ENCODE measurements at places on chromosomes 12 and 14.
A peak's percentile ranks its signal among the peaks of the same experiment; 100 is the strongest.

- no peak for DNase-seq
Measured at GRCh38 chr12:57539-57938, 9.0 kb upstream of the IQSEC3 start.

DNA sequence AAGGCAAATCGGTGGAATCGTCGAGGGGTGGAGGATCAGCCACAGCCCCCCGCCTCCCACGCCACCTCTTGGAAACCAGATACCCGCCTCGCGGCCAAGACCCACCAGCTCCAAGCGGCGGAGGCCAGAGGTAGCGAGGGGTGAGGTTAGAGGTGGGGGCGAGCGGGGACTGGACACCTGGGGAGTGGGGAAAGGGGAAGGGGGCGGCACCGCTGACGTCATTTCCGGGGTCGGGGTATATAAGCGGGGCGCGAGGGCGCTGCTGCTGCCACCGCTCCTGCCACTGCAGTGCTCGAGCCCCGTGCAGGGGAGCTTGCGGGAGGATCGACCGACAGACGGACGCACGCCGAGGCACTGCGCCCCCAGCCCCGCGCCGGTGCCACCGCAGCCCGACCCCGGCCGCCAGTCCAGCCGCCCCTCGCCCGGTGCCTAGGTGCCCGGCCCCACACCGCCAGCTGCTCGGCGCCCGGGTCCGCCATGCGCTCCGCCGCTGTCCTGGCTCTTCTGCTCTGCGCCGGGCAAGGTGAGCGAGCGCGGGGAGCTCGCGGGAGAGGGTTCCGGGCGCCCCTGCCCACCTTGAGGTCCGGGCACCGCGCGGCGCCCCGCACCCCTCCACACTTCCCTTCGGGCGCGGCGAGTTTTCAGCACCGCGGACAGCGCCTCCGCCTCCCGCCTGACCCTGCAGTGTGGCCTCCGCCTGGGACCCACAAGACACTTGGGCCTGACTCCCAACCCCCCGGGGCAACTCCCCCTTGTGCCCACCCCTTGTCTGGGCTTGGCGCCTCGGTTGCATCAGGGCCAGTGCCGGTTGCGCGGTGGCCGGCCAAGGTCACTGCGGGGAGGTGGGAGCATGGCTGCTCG, at the start of gene CHGA:
Gene CHGA (plus strand): TSS at position 268 of the 861 bp plus-strand sequence. CDS start 210 bp downstream, at position 478.
- DNase-seq = peak; percentile 37

DNA sequence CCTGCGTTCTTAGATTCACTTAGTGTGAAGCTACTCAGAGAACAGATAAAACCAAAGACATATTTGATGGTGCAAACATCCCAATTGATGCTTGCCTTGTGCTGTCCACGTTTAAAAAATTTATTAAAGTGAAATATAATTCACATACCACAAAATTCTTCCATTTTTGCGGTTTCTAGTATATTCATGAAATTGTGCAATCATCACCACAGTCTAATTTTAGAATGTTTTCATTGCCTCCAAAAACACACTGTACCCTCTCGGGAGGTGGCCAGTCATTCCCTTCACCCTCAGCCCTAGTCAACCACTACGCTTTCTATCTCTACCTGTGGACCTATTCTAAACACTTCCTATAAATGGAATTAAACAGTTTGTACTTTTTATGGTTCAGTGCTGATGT, 1109.2 kb downstream of the FLRT2 start:
- no peak for DNase-seq

DNA sequence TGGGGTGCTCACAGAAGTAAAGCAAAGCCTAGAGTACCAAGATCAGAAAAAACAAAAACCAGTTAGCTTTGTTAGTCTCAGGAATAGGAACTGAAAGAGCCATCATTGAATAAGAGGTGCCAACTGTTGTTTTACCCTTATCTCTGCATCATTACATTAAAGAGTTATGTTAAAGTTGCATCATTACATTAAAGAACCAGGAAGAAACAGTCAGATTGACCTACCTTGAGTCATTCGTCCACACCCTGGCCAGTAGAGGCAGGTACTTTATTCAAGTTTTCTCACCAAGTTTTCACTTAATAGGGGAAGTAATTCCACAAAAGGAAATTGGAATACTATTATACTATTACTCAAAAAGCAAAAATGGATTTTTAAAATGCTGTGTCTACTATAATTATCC, 121.7 kb upstream of the CNOT2 start:
- DNase-seq = no peak

GRCh38 chr14:63448841-63449240, 94.3 kb downstream of the PPP2R5E start:
- no peak for DNase-seq

- peak; percentile 30 for DNase-seq
Measured at GRCh38 chr12:2783936-2784600, 10.7 kb upstream of the FKBP4 start.

DNA sequence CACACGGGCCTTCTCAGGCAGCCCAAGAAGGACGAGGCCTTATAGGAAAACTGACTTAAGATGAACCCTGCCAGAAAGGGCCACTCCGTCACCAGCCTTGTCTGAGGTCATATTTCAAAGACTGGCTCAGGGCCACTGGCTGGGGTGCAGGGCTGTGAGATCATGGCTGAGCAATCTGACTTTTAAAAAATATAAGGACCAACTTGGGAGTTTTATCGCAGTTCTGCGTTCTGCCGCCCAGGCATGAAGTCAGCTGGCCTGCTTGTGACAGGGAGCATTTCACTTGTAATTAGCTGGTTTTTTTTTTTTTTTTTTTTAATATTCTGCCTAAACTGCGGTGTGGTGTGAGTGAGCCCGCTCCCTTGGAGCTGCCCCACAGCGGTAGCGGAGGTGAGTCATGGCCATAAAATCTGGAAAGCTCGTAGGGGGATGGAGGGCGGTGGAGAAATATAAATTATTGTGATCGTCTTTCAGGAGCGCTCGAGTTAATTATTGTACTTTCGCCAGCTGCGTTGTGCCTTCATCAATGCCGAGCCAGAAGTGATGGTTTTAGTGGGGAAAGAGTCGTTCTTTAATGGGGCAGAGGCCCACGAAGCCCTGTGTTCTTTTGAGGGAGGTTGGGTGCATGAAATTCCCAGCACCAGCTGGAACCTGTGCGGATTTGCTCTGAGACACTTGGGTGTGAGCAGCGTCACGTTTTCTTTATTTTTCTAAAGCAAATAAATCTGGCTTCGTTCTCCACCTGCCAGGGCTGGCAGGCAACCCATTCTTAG, 231.9 kb downstream of the C12orf75 start:
- DNase-seq = no peak

- DNase-seq = no peak
Measured at GRCh38 chr12:5210179-5210922, 166.7 kb downstream of the KCNA5 start.

DNA sequence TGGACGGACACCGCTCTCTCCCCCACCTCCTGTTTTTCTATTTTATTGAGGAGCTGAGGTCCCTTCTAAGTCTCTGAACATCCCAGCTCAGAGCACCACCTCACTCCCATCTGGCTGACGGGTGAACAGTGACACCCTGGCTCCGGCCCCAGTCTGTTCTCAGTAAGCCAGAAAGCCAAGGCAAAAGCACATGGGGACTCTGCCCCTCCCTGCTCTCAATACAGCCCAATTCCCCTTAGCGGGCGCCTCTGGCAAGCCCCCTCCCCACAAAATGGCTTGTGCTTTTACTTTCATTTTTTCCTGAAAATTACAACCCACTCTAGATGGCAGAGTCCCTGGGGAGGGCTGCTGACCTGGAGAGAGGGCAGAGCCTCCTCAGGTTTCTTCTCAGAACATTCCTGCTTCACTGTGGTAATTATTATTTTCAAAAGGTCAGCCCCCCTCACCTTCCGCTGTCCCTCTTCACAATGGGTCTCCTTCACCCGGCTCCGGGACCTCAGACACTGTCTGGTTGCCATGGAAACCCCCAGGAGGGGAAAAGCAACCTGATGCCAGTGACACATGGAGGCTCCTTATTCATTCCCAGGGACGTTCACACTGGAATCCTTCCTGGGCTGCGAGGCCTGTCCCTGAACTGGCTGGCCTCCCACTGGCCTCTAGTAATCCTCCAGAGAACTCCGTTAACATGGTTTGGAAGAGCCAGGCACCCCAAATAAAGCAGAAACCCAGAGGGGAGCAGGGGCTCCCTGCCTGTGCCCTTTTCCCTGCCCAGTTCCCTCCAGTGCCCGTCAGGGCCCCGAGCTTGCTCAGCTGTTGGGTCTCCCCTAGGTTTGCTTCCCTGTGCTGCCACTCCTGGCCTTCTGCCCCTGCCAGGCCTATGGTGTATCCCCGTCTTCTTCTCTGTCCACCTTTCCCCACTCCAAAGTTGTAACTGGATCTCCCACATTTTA, 15.9 kb downstream of the COL2A1 start:
- no peak for DNase-seq

DNA sequence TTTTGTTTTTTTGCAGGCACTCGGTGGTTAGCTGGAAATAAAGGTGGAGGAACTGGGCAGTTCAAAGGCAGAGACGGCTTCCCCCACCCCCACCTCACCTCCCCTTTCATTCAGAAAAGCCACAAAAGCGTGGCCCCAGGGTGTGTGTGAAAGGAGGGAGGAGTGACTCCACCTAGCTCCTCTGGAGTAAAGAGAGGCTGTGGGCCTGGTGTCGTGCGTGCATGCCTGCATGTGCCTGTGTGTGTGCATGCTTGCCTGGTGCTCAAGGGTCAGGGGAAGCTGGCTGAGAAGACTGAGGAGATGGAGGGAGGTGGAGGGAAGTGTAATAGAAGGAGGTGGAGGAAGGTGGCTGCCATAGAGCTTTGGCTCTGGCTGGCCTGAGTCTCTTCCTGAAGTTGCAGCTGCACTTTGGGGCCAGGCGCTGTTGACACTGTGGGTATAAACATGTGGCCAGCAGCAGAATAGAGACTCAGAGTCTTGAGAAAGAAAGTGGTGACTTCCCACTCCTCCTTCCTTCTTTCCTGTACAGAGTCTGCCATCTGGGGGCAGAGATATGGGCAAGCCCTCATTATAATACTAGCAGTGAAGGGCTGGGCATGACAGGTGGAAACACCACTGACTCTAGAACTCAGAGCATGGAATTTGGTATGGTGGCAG, 36.9 kb upstream of the SINHCAF start:
- peak; percentile 47 for DNase-seq

- DNase-seq = no peak
Measured at GRCh38 chr12:12404297-12404696, 47.4 kb downstream of the BORCS5 start.

DNA sequence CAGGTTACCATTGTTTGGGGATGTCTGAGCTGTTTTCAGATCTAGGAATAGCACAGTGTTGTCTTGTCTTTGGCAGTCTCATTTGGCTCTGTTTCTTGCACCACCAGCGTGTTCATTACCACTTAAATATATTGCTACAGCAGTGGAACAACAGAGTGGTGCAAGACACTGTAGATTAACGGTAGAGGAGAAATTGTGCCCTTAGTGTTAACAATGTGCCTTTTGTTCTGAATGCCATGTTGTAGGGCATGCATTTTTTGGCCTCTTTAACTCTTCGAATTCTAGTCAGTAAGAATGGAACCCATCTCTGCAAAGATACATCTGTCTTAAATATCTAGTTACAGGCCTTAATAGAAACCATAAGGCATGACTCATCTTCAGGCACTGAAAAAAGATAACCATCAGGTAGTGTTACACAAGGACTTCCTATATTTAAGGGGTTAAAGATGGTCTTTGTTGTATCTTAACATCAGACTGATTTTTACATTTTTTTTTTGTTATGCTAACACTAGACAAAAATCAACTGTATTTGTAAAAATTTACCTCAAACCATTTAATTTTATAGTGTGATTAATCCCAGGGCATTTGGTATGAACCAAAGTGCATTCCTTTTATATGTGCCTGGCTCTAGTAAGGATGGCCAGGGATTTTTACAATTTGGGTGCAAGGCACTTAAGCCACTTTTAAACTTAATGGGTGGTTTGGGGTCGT, 12.9 kb downstream of the DYRK2 start:
- no peak for DNase-seq

- DNase-seq = no peak
Measured at GRCh38 chr14:68230950-68231717, 411.6 kb downstream of the RAD51B start.

- no peak for DNase-seq
Measured at GRCh38 chr12:60539592-60539991, 943.8 kb downstream of the SLC16A7 start.

GRCh38 chr12:34604227-34604626, 581.9 kb downstream of the ALG10 start:
- no peak for DNase-seq

DNA sequence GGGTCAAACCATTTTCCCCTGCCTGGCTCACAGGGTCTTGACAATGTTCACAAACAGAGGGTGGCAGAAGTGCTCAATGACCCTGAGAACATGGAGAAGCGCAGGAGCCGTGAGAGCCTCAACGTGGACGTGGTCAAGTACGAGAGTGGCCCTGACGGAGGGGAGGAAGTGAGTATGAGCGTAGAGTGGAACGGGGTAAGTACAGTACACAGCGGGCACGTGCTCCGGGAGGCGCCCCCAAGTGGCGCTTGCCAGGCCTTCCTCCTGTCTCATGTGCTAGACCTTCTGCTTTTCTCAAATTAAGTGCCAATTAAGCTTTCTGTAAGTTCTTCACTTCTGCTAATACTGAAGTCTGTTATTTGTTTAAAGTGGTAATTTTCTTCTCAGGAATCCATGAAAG, 35.9 kb downstream of the XRCC3 start:
- DNase-seq = peak; percentile 34

- DNase-seq = no peak
Measured at GRCh38 chr12:109451400-109451799, 25.7 kb downstream of the KCTD10 start.

GRCh38 chr14:68624541-68625220, 168.2 kb downstream of the ZFP36L1 start:
- DNase-seq = no peak

- DNase-seq = no peak
Measured at GRCh38 chr12:113457185-113457584, 14.5 kb downstream of the LHX5 start.
